ENCODE measurements at places on chromosomes 4 and X. TPM values are rescaled to one million over a fixed set of nuclear protein-coding genes. Genes with fewer than 3 reads are reported as not detected.

DNA sequence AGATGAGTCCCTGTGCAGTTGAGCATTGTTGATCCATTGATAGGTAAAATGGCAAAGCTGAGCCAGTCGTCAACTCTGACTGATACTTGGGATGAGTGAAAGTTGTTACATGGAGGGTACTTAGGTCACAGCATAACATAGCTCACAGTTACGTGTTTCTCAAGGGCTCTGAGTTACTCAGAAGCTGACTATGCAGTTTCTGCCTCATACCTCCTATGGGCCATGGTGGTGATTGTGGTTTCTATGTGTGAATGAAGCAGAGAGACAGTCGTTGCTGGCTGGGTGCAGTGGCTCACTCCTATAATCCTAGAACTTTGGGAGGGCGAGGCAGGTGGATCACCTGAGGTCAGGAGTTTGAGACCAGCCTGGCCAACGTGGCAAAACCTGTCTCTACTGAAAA lies 30.8 kb downstream of the FRMPD3 start:
- no peak for DNase-seq

Gene MAGED4
- 1.9 TPM for total RNA-seq

- no peak for DNase-seq
These were observed 19.6 kb downstream of the UVSSA start for GRCh38 chr4:1366371-1367229.

DNA sequence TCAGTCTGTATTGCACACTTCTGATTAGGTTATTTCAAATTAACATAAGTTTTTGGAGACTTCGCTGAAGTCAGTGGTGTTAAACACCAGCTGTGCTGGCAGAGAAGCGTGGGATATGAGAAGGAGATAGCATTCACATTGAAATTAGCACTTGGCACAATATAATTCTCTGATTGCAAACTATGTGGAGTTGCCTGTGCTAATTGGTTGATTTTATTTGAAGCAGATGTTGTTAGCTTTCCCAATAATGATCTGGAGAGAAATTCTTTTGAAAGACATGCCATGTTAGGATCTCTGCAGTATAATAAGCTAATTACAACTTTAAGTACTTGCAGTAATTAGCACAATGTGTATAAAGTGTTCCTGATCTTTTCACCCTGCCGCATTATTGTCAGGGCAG lies 367.4 kb upstream of the ARX start:
- DNase-seq: no peak

DNA sequence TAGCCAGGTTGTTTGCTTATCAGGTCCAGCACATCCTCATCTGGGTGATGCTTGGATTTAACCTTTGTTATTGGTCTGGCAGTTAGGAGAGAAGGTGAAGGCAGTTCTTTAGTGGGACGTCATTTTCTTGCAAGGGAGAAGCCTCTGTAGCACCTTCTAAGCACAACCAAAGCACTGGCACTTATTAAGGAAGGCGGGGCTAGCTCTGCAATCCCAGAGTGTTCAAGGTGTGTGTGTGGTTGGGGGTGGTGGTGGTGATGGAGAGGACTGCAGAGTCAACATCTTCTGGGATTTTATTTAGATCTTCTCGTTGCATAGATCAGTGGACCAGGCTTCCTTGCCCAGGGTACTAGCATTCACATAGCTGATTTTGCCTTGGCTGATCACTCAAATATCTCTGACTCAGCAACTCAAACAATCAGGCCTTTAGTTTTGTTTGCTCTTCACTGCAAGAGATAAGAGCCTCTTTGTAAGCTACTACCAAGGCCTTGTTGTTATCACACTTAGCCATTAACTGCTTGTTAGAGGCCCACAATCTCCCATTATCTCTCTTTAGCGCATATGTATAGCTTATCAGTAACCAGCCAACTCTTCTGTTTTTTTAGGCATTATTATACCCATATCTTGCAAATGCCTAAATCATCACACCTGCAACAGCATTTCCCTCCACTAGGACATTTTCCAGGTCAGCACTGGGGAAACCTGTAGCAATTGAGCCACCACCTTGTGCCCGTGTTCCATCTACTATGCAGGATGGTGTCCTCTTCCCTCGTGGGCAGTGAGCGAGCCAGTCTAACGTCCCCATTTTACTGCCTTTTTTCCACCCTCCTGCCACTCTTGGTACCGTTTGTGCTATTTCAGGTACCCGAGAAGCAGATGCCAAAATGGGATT lies 36.5 kb upstream of the LINC00632 start:
- DNase-seq: no peak

Gene TASL
- total RNA-seq: 3.0 TPM

DNA sequence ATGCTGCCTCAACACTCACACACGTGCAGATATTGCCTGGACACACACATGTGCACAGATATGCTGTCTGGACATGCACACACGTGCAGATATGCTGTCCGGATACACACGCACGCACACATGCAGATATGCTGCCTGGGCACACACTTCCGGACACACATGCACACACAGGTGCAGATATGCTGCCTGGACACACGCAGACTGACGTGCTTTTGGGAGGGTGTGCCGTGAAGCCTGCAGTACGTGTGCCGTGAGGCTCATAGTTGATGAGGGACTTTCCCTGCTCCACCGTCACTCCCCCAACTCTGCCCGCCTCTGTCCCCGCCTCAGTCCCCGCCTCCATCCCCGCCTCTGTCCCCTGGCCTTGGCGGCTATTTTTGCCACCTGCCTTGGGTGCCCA lies 14.7 kb downstream of the FGFRL1 start:
- peak; percentile 46 for DNase-seq

Gene ADGRG2
- total RNA-seq: not detected

DNA sequence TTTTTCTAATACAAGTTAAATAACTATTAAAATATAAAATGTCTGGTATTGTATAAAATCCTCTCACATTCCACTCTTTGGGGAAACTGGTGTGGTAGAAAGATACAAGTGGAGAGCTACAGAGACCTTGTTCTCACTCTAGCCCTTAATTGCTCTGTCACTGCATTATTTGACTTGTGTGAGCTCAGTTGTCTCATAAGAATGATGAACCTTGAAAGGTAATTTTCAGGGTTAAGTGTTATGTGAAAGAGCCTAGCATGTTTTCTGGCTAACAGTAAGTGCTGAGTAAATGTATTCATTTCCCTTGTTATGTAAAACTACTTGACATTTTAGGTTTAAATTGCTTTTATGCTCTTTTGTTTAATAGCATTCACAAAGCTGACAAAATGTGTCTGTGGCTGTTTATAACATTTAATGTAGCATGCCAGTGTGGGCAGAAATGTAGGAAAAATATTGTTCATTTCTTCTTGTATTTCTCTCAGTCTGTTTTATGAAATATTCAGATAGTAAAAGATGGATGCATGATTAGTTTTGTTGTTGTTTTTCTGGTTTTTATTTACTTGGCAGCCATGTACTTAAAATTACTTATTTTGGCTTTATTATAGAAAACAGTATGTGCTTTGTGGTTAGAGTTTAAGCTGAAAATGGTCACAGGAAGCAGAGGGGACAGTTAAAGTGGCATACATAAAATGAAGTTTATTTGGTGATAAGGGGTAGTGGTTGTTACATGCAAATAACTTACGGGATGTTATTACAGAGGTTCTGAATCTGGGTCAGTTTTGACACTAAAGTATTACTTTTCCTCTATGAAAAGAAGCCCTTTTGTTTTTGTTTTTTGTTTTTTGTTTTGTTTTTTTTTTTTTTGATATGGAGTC lies 29.2 kb downstream of the SLAIN2 start:
- DNase-seq: no peak

GRCh38 chr4:174450786-174451125 lies 71.5 kb downstream of the HPGD start:
- DNase-seq: no peak

GRCh38 chr4:119218093-119218492 lies 5.6 kb downstream of the USP53 start:
- DNase-seq: no peak

GRCh38 chrX:30812326-30812725 lies 76.7 kb downstream of the TAB3 start:
- no peak for DNase-seq

Gene REPS2
- total RNA-seq: not detected

GRCh38 chrX:25015486-25016360 lies at the start of gene ARX:
Gene ARX, minus strand, starts transcription at chrX:25015965. Its CDS starts 228 bp downstream, at chrX:25015737.
- DNase-seq: peak; percentile 36

DNA sequence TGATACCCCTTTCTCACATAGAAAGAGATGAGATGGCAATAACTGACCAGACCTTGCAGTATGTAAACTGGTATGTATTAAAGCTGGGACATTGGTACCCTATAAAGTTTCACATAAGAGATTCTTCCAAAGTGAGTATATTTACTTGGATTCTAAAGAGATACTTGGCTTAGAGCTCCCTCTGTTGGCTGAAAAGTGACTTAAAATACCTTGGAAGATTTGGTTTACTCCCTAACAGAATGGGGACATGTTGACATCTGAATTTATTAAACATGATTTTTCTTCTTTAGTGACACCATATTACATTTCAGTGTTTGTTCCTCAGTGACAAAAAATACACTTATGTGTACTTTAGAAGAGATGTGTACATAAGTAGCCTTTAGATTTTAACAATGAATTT lies 47.9 kb upstream of the RGN start:
- peak; percentile 23 for DNase-seq

GRCh38 chr4:106671716-106672115 lies 303.1 kb upstream of the GIMD1 start:
- DNase-seq: no peak

DNA sequence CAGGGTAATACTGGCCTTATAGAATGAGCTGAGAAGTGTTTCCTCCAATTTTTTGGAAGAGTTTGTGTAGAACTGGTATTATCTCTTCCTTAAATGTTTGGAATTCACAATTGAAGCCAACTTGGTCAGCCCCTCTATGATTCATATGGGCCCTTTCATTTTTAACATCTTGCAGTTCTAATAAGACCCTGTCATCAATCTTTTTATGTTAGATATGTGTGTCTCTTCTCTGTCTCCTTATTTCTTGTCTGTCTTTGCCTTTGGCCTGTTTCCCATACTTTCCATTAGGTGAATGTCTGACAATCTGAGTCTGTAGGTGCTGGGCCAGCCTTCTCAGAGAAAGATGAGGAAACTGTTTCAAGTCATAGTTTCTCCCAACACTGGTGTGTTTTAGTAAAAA lies 88.7 kb downstream of the SLC16A2 start:
- no peak for DNase-seq

Gene EIF2S3
- total RNA-seq: 187 TPM

- DNase-seq: no peak
These were observed 173.4 kb upstream of the KIT start for GRCh38 chr4:54484383-54484782.

DNA sequence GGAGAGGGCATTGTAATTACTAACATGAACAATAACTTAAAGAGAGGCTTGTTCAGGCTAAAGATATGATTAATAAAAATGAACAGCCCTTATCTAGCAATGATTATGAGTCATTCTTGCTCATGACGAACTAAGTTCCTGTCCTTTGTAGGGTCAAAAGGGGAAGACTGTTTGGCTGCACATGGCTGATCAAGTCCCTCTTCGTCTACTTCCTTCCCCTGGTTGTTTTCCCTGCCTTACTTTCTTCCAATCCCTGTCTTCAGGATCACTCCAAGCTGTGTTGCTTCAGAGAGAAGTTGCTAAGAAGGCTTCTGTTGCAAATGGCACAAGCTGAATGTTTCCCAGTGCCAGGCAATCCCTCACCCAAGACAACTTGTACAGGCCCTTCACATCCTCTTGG lies 115.0 kb upstream of the HS3ST1 start:
- DNase-seq: no peak

DNA sequence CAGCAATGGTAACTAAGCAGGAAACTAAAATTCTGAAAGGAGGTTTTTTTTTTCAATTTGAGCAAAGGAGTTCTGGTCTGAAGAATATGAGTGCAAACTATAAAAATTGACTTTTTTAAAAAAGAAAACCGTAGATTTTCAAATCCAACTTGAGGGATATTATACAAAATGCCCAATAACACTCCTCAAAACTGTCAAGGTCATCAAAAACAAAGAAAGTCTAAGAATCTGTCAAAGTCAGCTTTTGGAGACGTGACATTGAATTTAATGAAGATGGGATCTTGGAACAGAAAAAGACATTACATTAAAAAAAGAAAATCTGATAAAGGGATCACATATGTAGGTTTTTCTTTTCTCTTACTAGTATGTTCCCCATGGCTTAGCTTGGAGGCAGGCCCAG lies 40.4 kb upstream of the AR start:
- no peak for DNase-seq

DNA sequence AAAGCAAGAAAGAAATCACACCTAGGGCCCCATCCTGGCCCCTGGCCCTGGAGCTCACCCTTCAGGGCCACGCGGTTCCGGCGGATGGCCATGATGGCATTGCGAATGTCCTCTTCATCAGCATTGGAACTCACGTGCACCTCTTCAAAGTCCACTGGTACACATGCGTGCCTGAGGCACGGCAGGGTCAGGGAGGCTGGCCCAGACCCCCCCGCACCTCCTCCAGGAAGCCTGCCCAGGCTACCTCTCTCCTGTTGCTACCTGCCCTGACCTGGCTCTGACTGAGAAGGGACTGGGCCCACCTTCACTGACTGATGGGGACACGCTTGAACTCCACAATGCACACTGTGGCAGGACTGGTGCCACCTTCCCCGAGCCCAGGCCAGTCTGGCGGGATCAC lies 4.5 kb downstream of the IDH3G start:
- no peak for DNase-seq

DNA sequence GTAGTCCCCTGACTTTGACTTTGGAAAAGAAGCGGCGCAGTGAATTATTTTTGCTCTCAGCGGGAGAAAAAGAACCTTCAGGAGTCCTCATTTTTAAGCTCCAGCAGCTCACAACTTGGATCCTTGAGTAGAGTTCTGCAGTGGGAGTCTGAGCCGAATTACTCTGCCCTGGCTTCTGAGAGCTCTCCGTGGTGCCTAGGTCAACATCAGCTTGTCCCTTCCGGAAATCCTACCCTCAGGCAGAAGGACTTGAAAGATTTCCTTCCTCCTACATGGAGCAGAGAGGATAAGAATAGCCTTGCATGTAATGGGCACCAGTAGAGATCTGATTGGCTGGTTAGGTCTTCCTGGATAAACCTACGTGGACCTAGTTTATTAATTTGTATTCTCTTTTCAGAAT lies 549.7 kb upstream of the TENM3 start:
- no peak for DNase-seq

DNA sequence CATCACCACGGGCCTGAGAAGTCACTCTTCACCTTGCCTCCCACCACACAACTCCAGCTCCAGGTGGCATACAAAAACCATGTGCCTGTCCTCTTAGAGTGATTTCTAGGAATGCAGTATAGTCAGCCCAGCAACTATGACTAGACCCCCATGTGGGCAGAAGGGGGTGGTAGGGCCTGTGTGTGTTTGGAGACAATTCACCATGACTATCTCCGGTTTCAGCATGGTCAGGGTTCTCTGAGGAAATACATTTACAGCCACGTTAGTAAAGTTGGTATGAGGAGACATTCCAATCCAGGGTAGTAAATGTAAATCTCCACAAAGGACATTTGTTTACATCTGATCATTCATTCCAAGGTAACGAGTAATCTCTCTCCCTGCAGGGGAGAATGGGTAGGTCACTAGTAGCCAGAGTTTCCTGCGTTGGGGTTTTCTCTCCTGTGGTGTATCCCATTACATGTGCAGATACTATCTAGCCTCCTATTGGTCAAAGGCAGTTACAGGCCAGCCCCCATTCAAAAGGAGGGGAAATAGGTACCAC lies 4.2 kb upstream of the MTMR1 start:
- DNase-seq: no peak

GRCh38 chrX:154013614-154014360 lies 5.9 kb downstream of the IRAK1 start:
- DNase-seq: peak; percentile 56

- peak; percentile 87 for DNase-seq
These were observed 2.3 kb downstream of the MAML3 start for GRCh38 chr4:140151699-140152012.

- DNase-seq: no peak
These were observed 73.3 kb upstream of the TLR3 start for GRCh38 chr4:185995665-185996064.

Gene NDNF
- not detected for total RNA-seq

Measured in activated CD8-positive, alpha-beta T cell treated with anti-CD3 and anti-CD28 coated beads, Interleukin-2, amount 10 ng/mL, durations not matched to agents 7 days and 5 days (primary cell).